ENCODE measurements at places on chromosomes 16 and 17.

GRCh38 chr17:28033972-28034714 lies 8.3 kb upstream of the NLK start:
- no peaks in the 10 kb centered on the region for H3K36me3 ChIP-seq
- H3K27ac ChIP-seq: no peak overlapping the region
- H3K4me3 ChIP-seq: no peak overlapping the region
- no peaks in the 10 kb centered on the region for H3K4me1 ChIP-seq
- no peak for DNase-seq
- H3K27me3 ChIP-seq: no peaks in the 10 kb centered on the region

- no peaks in the 10 kb centered on the region for H3K27me3 ChIP-seq
- H3K4me1 ChIP-seq: no peaks in the 10 kb centered on the region
- DNase-seq: no peak
- no peak overlapping the region for H3K27ac ChIP-seq
- H3K36me3 ChIP-seq: no peaks in the 10 kb centered on the region
Observed at GRCh38 chr16:87579691-87580090, 22.6 kb upstream of the JPH3 start.

- no peak overlapping the region for H3K4me3 ChIP-seq
- DNase-seq: peak; percentile 40
- H3K36me3 ChIP-seq: no peaks in the 10 kb centered on the region
Observed at GRCh38 chr17:41962768-41963434, 3.7 kb upstream of the CNP start.

GRCh38 chr16:75457485-75458021 lies 6.9 kb downstream of the TMEM170A start:
- no peak for DNase-seq
- H3K27me3 ChIP-seq: no peaks in the 10 kb centered on the region
- peaks cover 9% of the 10 kb centered on the region for H3K4me1 ChIP-seq
- no peak overlapping the region for H3K4me3 ChIP-seq

DNA sequence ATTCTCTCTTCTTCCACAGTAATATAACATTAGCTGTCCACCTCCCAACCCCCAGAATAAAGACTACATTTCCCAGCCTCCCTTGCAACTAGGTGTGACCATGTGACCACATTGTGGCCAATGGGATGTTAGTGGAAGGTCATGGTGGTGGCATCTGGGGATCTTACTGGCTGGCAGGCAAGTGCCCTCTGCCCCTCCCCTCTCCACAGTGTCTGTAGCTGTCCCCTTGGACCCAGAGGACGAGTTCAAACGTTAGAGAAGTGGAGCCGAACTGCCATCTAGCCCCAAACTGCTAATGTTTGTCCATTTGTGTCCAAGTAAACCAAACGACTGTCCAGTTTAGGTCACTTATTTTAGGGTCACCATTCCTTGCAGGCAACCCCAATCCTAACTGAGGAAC lies 26.6 kb upstream of the KCNG4 start:
- H3K36me3 ChIP-seq: no peaks in the 10 kb centered on the region
- no peak overlapping the region for H3K4me3 ChIP-seq
- H3K27ac ChIP-seq: no peak overlapping the region
- DNase-seq: peak; percentile 4
- H3K4me1 ChIP-seq: no peaks in the 10 kb centered on the region

GRCh38 chr17:61456061-61456681 lies 3.9 kb downstream of the TBX4 start:
- no peak for DNase-seq
- no peaks in the 10 kb centered on the region for H3K36me3 ChIP-seq
- peaks cover 17% of the 10 kb centered on the region for H3K4me1 ChIP-seq
- peaks cover 46% of the 10 kb centered on the region for H3K27me3 ChIP-seq
- H3K27ac ChIP-seq: no peak overlapping the region
- H3K4me3 ChIP-seq: no peak overlapping the region

DNA sequence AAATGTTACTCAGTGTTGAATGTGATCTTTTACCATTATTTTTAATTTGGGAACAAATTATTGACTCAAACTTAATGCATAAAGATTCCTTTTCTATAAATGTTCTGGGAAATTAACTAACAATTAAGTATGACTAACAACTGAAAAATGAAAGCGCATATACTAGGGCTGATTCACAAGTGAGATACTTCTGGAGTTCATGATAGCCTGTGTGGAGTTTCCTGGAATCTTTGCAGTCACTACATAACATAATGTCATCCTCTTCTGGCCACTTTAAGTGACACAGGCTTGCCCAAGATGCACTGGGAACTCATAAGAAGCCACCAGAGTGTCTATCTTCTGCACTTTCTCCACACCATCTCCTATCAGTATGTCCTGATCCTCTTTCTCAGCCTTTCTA lies 450.3 kb upstream of the CDH11 start:
- no peaks in the 10 kb centered on the region for H3K36me3 ChIP-seq
- H3K27me3 ChIP-seq: no peaks in the 10 kb centered on the region
- no peak overlapping the region for H3K27ac ChIP-seq
- H3K4me1 ChIP-seq: no peaks in the 10 kb centered on the region

Measured in effector memory CD4-positive, alpha-beta T cell (primary cell).